ENCODE measurements at places on chromosomes 4 and X. TPM values are rescaled to one million over a fixed set of nuclear protein-coding genes. Genes with fewer than 3 reads are reported as not detected.

Gene ZBTB49
- 2.2 TPM for polyA plus RNA-seq

Gene SMIM31
- 0.51 TPM for polyA plus RNA-seq

Gene ZDHHC15
- polyA plus RNA-seq: 0.84 TPM

Gene TRAM1L1
- polyA plus RNA-seq: 2.0 TPM

Gene PPBP
- not detected for polyA plus RNA-seq

Gene THAP6
- polyA plus RNA-seq: 11.8 TPM

Gene FAM236C
- polyA plus RNA-seq: not detected

Gene HPGD
- 76.9 TPM for polyA plus RNA-seq

Gene PLAC1
- 2.7 TPM for polyA plus RNA-seq

Gene ADRA2C
- polyA plus RNA-seq: 11.0 TPM

Gene FOXR2
- polyA plus RNA-seq: not detected

Gene CAMK2D
- 36.8 TPM for polyA plus RNA-seq

Gene RHOXF1
- polyA plus RNA-seq: 0.35 TPM

Gene HTRA3
- 39.4 TPM for polyA plus RNA-seq

Gene GPRIN3
- polyA plus RNA-seq: 0.64 TPM

DNA sequence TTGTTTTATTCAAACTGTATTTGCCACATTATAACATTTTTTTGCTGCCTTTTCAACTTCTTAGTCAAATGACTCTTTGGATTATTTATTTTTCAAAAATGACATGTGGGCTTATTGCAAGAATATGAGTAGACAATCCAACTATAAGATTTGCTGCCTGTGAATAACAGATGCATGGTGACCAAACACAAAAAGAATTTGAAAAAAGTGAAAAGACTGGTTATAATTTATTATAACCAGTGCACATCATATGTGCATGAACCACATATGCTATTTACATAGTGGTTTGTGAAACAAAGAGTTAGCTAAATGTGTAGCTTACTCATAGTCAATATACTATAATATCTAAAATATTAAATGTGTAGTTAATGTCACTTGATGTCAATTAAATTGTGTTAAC is 2086.8 kb downstream of the ARAP2 start:
- DNase-seq: no peak

- no peak for DNase-seq
Observed at GRCh38 chrX:1401611-1402430, 9.9 kb upstream of the SLC25A6 start.

DNA sequence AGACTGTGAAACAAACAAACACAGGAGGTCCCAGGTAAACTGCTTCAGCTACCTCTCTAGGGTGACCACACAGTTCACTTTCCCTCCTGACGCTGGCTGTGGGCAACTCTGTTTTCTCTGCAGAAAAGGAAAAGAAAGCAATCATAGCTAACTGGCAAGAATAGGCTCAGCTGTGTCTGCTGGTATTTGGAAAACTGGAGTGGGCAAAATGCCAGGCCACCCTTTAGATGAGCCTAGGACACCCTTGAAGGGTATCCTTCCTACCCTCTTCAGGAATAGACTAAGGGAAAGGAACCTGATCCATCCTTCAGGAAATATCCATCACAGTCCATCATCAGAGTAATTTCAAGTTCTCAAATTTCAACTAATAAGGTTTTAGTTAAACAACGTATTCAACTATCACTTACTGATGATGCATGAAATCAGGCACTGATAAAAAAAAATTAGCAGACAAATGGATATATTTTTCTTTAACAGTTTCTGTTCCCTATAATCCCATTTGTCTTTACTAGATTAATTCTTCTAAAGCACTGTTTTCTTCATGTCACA is 60.9 kb downstream of the CAMK2D start:
- DNase-seq: peak; percentile 11

GRCh38 chr4:108072300-108072699 is 82.6 kb downstream of the HADH start:
- DNase-seq: peak; percentile 35

GRCh38 chr4:154160519-154161301 is 330.9 kb downstream of the DCHS2 start:
- DNase-seq: no peak

GRCh38 chr4:87489678-87490077 is 39.5 kb downstream of the SPARCL1 start:
- DNase-seq: no peak

DNA sequence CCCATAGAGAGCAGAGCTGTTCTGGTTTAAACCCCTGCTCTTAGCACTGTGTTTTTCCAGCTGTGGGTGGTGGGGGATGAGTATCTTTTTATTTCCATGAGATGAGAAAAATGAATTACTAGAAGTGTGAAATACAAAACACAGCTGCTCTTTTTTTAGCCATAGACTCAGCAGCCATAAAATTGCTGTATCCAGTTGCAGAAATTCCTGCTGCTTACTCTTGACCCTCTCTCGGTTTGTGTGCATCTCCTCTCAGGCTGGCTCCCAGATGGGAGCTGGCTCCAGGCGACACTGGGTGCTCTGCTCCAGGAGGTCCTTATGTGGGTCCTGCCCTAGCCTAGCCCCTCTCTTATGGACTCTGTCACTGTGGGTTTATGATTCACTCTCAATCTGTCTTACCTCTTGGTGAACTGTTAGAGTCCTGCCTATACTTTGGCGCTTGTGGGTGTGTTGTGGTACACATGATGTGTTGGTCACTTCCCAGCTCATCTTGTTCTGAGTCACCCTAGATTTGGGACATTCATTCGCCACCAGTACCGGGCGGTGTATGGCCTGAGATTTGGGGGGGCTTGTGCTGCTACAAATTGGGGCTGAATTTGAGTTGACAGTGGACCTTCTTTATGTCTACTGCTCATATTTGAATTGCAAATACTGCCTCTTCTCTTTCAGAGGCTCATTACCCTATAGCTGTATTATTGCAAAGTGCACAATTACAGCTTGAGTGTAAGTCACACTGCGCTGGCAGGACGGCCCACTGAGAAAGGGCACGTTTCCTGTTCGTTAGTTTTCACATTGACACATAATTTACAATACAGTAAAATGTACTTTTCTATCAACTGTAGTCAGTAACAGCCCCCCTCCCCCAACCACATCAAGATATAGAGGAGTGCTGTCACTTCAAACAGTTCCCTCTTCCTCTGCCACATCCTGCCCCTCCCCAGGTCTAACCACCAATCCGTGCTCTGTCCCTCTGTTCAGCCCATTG is 46.9 kb upstream of the MSANTD1 start:
- DNase-seq: no peak

- DNase-seq: no peak
Observed at GRCh38 chr4:146343776-146344175, 129.4 kb downstream of the REELD1 start.

- DNase-seq: no peak
Observed at GRCh38 chr4:86544310-86544966, 49.7 kb upstream of the PTPN13 start.

DNA sequence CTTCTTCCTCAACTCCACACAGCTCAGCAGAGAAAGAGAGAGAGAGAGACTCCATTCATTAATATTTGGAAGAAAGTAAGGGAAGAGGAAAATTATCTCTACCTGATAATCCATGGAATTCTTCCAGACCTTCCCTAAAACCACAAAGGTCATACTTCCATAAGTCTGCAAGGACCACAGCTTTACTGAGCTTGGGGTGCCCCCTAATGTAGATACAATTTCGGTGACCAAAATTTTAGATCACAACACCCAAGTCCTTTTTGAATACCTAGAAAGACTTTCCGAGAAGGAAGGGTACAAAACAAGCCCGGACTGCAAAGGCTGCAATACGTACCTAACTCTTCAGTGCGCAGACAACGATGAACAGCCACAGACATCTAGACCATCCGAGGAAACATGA is 523.9 kb downstream of the GLUD2 start:
- no peak for DNase-seq

GRCh38 chr4:87559090-87559837 is 30.1 kb upstream of the SPARCL1 start:
- DNase-seq: no peak

DNA sequence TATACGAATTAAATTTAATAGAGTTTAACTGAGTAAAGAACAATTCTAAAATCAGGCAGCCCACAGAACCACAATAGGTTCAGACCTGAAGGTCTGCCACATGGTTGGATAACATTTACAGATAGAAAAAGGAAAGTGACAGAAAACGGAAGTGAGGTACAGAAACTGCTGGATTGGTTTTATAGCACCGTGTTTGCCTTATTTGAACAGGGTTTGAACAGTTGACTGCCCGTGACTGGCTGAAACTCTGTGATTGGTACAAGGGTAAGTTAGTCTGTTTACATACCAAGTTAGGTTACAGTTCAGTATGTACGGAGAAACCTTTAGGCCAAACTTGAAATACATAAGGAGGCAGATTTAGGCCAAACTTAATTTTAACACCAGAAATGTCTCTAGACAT is 64.1 kb upstream of the ATXN3L start:
- no peak for DNase-seq

DNA sequence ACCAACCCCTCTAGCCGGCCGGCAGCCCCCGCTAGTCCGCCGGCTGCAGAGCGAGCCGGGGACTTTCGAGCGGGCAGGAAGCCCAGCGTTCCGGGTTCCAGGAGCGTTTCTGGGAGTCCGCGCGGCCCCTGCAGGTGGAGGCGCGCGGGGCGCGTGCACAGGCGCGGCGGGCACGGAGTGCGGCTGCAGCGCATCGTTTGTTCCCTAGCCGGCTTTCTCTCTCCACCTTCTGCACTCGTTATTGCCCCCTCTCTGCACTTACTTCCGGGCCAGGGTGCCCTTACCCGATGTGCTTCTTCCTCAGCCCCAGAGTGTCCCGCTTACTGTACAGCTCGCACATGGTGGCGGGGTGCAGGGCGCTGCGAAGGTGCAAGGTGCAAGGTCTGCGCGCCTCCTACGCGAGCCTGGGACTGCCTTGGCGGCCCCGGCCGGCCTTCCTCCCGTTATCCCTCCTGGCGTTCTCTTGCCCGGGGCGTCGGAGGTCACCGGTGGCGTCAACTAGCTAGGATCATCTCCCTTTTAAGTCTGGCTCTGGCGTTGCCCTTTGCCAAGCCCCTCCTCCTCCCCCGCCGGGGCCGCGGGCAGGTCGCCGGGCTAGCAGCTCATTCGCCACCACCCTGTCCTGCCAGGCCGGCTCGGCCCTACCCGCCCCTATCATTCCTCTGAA is at the start of gene ETNPPL:
TSS of gene ETNPPL (minus strand) at position 495 of the 667 bp plus-strand sequence. CDS start at position 340, 155 bp downstream.
- DNase-seq: peak; percentile 47

DNA sequence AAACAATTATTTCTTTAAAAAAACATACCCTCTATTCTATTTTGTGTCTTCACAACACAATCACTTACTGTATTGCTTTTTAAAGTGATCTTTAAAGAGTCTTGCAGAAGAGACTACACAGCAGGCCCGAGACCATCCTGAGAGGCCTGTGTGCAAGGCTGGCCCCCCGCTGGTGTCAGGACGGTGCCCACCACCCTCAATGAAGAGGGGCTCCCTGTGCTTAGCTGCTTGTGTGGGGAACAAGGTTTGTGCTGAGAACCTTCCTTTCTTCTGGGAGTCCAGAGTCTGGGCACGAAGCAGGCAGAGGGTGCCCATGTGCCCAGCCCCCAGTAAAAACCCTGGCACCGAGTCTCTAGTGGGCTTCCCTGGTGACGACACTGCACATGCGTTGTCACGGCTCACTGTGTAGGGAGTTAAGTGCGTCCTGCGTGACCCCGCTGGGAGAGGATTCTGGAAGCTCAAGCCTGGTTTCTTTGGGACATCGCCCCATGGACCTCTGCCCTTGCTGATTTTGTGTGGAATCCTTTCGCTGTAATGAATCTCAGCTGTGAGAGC is 22.0 kb downstream of the RGS12 start:
- no peak for DNase-seq

- peak; percentile 17 for DNase-seq
Observed at GRCh38 chrX:44071847-44072551, 98.8 kb upstream of the NDP start.

DNA sequence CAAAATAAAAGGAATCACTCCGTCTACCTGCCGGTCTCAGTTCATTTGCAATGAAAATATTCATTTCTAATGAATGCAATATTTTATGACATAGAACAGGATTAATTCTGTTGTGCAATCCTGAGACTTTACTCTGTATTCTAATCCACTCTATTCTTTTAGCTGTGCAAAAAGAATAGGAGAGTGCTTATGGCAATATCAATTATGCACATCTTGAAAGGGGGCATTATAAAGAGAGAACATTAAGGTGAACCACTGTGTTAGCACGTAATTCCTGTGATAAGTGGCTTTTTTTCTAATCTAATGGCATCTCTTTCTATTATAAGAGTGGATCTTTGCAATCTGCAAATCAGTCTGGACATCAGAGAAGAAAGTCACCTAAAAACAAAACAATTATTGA is 99.5 kb downstream of the KCNIP4 start:
- no peak for DNase-seq

DNA sequence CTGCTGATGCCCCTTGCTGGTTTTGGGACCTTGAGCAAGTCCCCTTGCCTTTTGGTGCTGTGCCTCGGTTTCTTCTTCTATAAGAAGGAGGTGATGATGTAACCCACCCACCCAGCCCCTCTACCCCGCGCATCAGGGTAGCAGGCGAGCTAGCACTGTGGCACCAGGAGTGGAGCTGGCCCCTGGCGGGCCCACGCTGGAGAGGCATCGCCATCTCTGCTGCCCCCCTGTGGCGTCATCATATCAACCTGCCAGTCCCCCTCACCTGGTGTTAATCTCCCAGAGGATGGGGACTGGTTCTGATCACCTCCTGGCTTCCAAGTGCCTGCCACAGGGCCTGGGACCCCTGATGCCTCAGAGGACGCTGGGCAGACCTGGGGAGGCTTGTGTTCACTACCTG is 6.3 kb upstream of the SORCS2 start:
- DNase-seq: peak; percentile 44

DNA sequence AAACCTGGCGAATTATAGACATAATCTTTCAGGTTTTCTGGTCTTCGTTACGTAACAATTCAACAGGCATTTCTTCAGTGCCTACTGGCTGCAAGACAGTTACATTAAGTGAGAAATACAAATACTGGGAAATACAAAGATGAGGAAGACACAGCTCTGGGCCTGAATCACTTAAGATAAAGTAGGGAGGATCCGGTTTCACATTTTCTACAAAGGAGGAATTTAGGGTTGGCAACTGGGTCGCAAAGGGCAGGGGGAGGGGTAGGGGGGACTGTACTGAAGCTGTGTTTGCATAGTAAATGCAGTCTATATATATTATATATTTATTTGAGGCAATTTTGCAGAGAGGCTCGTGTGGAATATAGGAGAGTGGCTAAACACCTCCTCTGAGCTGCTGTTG is 107.4 kb downstream of the MAML3 start:
- no peak for DNase-seq

GRCh38 chr4:187500796-187501195 is 494.8 kb upstream of the ZFP42 start:
- no peak for DNase-seq

GRCh38 chr4:189187531-189188052 is 753.1 kb upstream of the FRG1 start:
- DNase-seq: no peak

- no peak for DNase-seq
Observed at GRCh38 chr4:8818063-8818881, 53.4 kb downstream of the HMX1 start.

DNA sequence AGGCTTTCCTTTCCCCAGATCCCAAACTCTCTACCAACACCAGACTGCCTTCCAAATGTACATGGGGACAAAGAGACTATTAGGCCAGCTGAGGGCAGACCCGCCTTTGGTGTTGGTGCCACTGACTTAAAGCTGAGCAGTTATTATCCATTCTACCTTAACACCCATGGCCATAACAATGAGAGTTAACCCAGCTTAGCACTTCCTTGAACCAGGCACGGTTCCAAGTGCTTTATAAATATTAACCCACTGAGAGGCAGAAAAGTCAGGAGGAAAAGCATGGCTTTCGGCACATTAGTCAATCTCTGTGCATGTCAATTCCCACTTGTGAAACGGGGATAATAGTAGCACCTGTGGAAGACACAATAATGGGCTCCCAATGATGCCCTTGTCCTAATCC is 243.1 kb upstream of the ANXA3 start:
- DNase-seq: no peak

Measured in hepatocyte (in vitro differentiated cells).